ENCODE measurements at places on chromosomes 2 and 18. TPM values are rescaled to one million over a fixed set of nuclear protein-coding genes. Genes with fewer than 3 reads are reported as not detected.

UCN gene
- total RNA-seq, result 2.3 TPM

CRACDL gene
- 9.9 TPM for total RNA-seq

- no peak for DNase-seq
These were observed 223.8 kb upstream of the SYT4 start for GRCh38 chr18:43501099-43501498.

- no peak for DNase-seq
These were observed 91.2 kb downstream of the LIPG start for GRCh38 chr18:49652881-49653724.

TXNDC2 gene
- total RNA-seq, result 0.24 TPM

ABCB6 gene
- 36.2 TPM for total RNA-seq

GRCh38 chr2:179936654-179937053, 70.4 kb downstream of the CWC22 start:
- DNase-seq, result no peak

- DNase-seq, result no peak
These were observed 57.8 kb downstream of the PKDCC start for GRCh38 chr2:42105330-42106256.

DNA sequence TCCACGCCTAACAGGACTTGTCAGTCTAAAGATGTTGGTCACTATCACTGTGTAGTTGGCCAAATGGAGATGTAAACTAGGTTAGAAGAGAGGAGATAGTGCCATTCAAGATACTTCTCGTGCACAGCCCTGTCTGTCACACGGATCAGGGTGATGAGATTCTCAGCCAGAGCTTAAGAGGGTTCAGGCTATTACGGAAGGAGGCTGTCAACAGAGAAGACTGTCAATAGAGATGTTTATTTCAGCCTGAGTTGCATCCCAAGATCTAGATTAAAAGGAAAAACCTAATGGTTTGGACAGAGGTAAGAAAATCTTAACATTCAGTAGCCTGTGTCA, 83.4 kb downstream of the AAK1 start:
- DNase-seq, result no peak

GRCh38 chr2:185245216-185245615, 493.4 kb upstream of the FSIP2 start:
- DNase-seq, result no peak

- DNase-seq, result no peak
These were observed 83.8 kb downstream of the ATL2 start for GRCh38 chr2:38293152-38293865.

GRCh38 chr2:65605743-65606058, 173.3 kb upstream of the SPRED2 start:
- no peak for DNase-seq

DNA sequence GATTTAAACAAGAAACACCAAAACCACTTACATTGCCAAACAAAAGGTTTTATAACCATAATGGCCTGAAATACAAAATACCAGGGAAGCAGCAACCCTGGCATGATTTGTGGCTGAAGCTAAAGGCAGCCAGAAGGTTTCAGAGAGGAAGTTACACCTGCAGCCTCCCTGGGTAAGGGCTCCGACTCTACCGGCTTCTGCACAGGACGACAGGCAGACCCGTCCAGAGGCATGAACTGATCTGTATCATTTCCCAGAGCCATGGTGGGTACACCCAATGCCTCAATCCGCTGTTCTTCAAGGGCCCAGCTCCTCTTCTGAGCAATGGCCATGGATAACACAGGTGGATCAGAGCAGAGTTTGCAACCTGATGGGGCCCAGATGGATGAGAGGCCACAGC, 71.6 kb downstream of the PXDN start:
- DNase-seq, result no peak

GRCh38 chr2:239644011-239644410, 243.2 kb upstream of the HDAC4 start:
- no peak for DNase-seq

CLHC1 gene
- 52.7 TPM for total RNA-seq

SGO2 gene
- total RNA-seq, result 12.5 TPM

DNA sequence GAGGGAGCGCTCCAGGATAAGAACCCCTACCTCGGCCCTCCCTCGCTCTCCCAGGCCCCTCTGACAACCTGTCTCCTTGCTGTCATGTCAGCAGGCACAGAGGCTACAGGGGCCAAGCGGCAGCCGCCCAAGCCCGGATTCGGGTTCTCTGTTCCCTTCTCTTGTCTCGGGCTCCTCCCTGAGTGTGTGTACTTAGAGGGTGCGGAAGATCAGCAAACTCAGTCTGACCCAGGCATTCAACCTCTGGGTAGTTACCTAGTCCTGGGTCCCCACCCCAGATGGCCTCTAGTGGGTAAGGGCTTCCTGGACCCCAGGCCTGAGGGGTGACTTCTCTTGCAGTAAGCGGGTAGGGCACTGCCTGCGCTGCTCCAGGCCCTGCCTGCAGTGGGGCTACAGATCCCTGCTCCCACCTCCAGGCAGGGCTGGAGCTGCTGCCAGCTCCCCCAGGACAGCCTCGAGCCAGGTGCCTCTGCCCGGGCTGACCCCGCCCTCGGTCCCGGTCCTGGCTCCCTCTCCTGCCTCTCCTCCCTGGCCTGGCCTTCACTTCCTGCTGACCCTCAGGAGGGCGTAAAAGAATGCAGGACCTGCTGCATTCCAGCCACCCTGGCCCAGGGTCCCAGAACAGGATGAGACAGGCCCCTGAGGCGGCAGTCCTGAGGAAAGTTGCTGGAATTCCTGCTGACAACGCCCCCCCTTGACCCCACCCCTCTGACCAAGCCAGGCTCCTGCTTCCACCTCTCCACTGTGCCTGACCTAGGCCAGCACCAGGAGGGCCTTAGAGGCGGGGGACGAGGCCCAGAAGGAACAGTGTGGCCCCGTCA, 22.0 kb downstream of the GPC1 start:
- DNase-seq, result no peak

DNA sequence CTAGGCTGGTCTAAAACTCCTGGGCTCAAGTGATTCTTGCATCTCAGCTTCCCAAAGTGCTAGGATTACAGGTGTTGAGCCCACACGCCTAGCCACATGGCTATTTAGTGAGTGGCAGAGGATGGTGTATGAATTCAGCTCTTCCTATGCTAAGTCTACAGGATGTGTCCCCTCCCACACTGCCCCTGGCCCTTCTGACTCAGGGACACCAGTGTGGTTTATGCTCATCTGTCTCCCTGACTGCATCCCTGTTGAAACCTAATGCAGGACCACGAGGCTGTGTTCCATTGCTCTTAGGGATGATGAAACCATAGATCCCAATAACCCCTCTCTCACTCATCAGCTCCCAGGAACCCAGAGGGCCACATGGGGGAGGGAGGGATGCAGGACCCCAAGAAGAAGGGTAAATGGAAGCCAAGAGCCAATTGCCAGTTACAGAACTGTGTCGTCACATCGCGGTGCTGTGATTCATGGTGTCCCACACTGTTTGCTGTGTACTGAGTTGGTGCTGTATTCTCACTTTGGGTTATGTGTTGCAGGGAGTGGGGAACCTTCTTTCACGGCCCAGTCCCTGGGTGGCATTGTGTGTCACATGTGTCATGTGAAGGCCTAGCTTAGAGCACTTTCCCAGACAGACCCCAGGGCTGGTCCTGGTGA, 102.9 kb upstream of the HAAO start:
- DNase-seq, result no peak

DNA sequence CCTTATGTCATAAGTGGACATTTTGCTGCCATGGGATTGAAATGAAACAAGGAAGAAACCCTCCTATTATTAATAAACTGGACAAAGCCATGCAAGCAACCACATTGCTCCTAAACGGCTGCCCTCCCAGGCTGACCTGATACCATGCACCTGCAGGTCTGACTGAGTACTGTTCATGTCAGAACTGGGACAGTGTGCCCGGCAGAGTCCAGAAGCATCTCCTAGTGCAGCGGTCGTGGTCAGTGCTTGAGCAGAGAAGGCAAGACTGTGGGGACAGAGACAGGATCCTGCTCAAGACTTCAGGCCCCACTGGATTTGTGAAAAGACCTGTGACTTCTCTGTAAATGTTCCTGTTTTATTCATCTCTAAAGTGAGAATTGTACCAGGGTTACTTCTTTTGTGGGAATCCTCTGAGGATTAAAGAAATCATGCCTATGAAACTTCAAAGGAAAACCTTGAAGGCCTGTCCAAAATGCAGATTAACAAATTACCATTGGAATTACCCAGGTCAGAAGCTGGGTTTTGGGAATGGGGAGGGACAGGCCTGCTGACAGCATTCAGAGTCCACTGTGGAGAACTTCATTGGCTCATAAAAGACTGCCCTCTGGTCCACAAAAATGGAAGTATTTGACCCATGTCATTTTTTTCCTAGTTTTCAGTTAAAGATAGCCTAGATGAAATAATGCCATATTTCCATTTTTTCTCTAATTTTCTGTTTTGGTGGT, 13.9 kb downstream of the RNF144A start:
- DNase-seq, result no peak

- peak; percentile 32 for DNase-seq
These were observed 259.8 kb upstream of the RASGRP3 start for GRCh38 chr2:33216508-33217182.

GRCh38 chr2:68386365-68386764, 21.3 kb downstream of the PLEK start:
- DNase-seq, result no peak

VSNL1 gene
- total RNA-seq, result not detected

SNED1 gene
- total RNA-seq, result 18.5 TPM

DNA sequence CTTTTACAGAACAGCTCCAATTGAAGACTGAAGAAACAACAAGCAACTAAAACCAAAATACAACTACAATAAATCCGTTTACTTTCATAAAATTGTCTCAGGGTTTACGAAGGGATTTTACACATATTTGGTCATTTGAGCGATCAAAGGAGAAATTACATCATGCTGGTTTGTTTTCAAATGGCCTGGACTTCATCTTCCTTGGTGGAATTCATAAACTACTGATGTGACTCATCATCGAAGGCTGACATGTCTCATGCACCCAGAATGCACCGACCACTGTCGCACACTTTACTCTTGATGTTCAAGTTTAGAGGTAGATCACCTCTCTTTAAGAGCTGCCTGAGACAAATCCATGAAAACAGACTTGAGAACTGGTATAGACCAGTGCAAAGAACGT, 25.6 kb upstream of the PMAIP1 start:
- no peak for DNase-seq

DNA sequence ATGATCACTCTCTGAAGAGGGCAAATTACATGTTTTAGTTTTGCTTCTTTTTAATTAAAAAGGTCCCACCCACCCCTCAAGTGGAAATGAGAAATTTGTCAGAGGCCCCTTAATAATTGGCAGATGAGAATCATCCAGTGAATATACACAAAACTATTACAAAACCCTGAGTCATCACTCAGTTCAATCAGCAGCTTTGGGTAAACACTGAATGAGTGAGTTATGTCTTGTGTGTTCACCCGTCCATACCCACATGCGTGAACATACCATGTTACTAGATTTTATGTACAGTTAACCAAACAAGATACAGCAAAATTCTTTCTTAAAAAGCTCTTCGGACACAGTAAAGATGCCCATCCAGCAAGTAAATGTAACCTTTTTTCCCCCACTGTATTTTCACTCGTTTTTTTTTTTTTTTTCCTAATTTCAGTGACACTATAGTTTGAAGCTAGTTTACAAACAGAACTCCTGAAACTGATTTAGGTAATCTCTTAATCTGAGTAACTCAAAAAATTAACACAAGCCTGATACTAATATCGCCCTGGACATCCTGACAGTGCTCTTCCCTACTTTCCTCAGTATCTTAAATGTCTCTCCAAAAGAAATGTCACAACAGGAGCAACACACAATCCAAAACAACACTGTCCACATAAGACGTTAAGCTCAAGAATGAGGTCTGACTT, 1.4 kb downstream of the PSME4 start:
- DNase-seq, result no peak

ATP5F1A gene
- total RNA-seq, result 236 TPM

- DNase-seq, result no peak
These were observed 17.2 kb upstream of the KLHL29 start for GRCh38 chr2:23367760-23368159.

- DNase-seq, result no peak
These were observed 24.3 kb upstream of the DYNC2LI1 start for GRCh38 chr2:43749583-43749982.

GRCh38 chr2:231339316-231339715, 56.2 kb upstream of the B3GNT7 start:
- no peak for DNase-seq

DNA sequence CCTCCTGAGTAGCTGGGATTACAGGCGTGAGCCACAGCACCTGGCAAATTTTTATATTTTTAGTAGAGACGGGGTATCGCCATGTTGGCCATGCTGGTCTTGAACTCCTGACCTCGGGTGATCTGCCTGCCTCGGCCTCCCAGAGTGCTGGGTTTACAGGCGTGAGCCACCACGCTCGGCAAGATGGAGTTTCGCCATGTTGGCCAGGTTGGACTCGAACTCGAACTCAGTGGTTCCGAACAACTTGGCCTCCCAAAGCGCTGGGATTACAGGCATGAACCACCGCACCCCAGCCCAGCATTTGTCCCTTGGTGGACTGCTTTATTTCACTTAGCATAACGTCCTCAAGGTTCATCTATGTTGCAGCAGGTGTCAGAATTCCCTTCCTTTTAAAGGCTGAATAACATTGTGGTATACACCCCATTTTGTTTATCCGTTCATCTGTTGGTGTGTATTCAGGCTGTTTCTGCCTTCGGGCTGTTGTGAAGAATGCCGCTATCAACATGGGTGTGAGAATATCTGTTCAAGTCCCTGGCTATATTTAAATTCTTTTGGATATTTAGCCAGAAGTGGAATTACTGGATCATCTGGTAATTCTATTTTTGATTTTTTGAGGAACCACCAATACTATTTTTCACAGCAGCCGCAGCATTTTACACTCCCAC, 1.2 kb upstream of the CENPA start:
- no peak for DNase-seq

ARHGAP28 gene
- 39.0 TPM for total RNA-seq

- no peak for DNase-seq
These were observed 97.2 kb downstream of the ACOXL start for GRCh38 chr2:110829413-110830146.

GMCL1 gene
- total RNA-seq, result 23.3 TPM

ZBTB14 gene
- 14.5 TPM for total RNA-seq
